Activated naive CD4-positive, alpha-beta T cell treated with Interleukin-2 at 50 U/mL for 16 hours (primary cell): ENCODE measurements at places on chromosomes 11 and 22.

DNA sequence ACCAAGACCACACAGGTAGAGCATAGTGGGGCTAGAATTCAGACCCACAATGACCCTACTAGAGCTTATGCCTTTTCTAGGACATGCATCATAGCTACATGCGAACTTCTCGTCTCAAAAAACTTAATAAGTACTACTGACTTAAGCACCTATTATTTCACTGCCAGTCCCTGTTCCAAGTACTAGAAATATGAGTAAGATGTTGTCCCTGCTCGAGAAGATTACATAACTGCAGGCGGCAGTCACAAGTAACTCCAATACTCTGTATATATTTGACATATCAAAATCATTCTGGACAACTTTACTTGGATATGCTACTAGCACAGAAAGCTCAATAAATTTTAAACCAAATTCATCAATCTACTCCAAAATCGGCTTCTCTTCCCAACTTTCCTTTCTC, 235.0 kb downstream of the TTC28 start:
- DNase-seq, result no peak

GRCh38 chr11:15770798-15771414, 585.4 kb downstream of the SOX6 start:
- DNase-seq, result no peak

DNA sequence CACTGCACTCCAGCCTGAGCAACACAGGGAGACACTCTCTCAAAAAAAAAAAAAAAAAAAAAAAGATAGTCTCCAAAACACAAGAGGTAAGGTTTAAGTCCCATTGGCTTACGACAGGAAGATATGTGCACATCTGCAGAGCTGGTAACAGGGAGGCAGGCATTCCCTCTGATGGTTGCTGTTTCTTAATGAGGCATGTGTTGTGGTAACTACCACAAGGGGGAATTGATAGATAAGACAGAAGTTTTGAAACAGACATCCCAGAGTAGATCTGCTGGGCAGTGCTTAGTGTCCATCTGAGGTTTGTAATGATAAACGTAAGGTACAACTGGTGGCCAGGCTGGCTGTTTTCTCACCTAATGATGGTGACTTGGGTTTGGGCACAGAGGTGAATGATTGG, 4.7 kb downstream of the EIF1AD start:
- DNase-seq, result no peak

GRCh38 chr22:41949297-41949965, 2.5 kb upstream of the CENPM start:
- DNase-seq, result no peak

DNA sequence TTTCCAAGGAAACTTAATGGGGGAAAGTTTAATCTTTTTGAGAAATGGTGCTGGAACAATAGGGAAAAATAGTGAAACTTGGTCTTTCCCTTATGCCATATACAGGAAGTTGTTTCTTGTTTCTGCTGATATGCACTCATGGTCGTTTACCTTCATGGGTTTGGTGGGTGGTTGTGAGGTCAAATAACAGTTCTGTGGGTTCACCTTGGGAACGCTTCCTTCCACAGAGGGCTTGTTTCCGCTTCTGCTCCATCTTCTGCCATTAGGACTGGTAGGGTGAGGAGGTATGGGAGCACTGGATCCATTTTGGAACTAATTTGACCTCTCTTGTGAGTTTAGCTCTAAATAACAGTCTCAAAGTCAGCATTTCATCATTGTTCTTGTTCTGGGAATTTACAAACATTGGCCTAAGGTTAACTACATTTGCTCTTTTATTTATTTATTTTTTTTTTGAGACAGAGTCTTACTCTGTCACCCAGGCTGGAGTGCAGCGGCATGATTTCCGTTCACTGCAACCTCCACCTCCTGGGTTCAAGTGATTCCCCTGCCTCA, 17.6 kb upstream of the RELA start:
- DNase-seq, result no peak

DNA sequence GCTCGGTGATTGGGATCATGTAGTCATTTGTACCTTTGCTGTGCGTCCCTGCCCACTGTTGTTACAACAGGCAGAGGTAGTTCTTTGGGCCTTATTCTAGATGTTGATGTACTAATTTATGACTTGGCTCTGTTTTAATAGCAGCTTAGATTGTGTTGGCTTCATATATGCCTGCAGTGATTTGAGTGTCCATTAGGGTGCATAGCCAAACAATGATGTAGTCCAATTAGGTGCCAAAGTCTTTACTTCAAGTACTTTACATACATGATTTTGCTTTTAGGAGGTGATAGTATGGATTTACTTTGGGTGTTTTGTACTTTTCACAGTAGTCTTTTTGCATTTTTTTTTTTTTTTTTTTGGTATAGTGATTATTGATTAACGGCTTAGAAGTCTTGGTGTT, 46.4 kb downstream of the PPP6R3 start:
- no peak for DNase-seq

GRCh38 chr11:115256397-115257197, 247.6 kb downstream of the CADM1 start:
- no peak for DNase-seq
